MCF 10A (cell line): ENCODE measurements at places on chromosomes 5 and 9. TPM values are rescaled to one million over a fixed set of nuclear protein-coding genes. Genes with fewer than 3 reads are reported as not detected.
A peak's percentile ranks its signal among the peaks of the same experiment; 100 is the strongest.

DNA sequence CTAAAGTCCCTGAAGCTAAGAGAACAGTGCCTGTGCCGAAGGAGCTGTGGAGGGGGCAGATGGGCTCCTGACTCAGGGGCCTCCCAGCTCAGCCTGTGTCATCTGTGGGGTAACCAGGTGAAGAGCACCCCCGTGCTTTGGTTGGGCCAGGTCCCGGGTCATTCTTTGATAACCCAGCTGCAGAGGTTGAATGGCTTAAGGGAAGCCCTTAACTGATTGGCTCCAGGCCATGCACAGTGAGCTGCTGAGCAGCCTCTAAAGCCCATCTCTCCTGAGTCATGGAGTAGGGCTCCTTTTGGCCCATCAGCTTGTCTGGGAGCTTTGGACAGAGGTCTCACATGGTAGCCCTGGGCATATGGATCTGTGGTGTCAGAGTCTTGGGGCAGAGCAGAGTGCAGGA, 28.7 kb downstream of the COL27A1 start:
- H3K4me3 ChIP-seq: no peak overlapping the region
- peaks cover 12% of the 10 kb centered on the region for H3K27me3 ChIP-seq
- H3K36me3 ChIP-seq: no peaks in the 10 kb centered on the region
- H3K27ac ChIP-seq: no peak overlapping the region

DNA sequence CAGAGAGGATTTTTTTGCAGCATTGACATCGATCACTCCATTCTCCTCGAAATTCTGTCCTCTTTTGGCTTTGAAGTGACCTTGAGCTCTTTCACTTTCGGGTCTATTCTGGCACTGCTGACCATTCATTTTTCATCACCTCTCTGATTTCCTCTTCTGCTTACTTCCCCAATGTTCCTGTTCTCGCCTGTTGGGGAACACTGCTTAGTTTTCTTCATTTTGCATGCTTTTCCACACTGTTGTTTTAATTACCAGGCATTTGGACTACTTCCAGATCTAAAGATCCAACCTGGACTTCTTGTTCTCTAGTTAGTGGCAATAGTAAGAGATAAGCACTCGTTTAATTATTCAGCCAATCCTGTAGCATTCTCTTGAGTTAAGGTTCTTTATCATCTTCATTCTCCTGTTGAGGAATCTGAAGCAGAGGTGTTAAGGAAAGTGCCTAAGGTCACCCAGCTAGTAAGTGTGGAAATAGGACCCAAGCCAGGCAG, 53.4 kb downstream of the MAN2A1 start:
- peaks cover 33% of the 10 kb centered on the region for H3K4me1 ChIP-seq
- peaks cover 5% of the 10 kb centered on the region for H3K36me3 ChIP-seq
- H3K27me3 ChIP-seq: no peaks in the 10 kb centered on the region

GRCh38 chr5:2700876-2701275, 50.6 kb downstream of the IRX2 start:
- peaks cover 14% of the 10 kb centered on the region for H3K4me1 ChIP-seq
- H3K27me3 ChIP-seq: no peaks in the 10 kb centered on the region
- peak overlapping the region; percentile 21 for H3K27ac ChIP-seq
- H3K36me3 ChIP-seq: peaks cover 5% of the 10 kb centered on the region
- DNase-seq: no peak

DNA sequence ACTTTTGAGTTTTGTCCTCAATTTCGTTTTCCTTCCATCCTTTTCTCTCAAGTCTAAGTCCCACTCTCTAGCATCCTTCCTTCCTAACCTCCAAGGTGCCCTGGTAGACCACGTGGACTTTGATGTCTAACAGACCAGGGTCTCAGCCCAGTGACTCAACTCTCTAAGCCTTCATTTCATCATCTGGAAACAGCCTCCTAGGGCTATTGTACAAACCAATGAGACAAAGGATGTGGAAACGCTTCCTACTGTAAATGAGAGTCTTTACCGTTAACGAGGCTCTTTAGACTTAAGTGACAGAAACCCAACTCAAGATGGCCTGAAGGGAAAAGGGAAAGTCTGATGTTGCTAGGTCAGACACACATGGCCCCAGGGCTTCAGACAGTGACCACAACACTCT, 49.2 kb upstream of the CPLX2 start:
- peaks cover 11% of the 10 kb centered on the region for H3K4me1 ChIP-seq
- H3K27me3 ChIP-seq: no peaks in the 10 kb centered on the region
- DNase-seq: peak; percentile 78
- H3K27ac ChIP-seq: no peak overlapping the region
- no peaks in the 10 kb centered on the region for H3K36me3 ChIP-seq
- H3K4me3 ChIP-seq: peak overlapping the region; percentile 4

GRCh38 chr5:140214831-140215230, 39.8 kb downstream of the CYSTM1 start:
- no peak overlapping the region for H3K4me3 ChIP-seq
- H3K27me3 ChIP-seq: no peaks in the 10 kb centered on the region
- no peak overlapping the region for H3K27ac ChIP-seq
- peak; percentile 89 for DNase-seq
- peaks cover 17% of the 10 kb centered on the region for H3K4me1 ChIP-seq

GRCh38 chr5:76332611-76333205, 70.4 kb upstream of the IQGAP2 start:
- H3K4me1 ChIP-seq: no peaks in the 10 kb centered on the region
- H3K4me3 ChIP-seq: no peak overlapping the region
- H3K36me3 ChIP-seq: no peaks in the 10 kb centered on the region

DNA sequence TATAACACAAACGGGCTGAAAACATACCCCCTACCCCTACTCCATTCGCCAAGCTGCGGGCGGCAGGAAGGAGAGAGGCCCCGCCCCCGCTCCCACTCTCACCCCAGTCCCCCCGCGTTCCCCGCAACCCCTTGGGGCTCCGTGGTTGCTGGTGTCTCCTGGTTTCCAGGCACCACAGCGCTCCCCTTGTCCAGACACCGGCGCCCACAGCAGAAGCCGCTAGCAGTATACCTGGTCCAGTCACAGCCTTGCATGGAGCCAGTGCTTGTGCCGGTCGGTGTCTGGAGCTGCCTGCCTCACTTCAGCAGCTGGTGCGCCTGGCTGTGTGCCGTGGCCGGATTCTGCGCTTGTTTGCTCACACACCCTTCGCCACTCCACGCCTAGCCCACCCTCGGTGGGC, 240.5 kb upstream of the DAB2 start:
- H3K36me3 ChIP-seq: no peaks in the 10 kb centered on the region
- no peak overlapping the region for H3K4me3 ChIP-seq
- H3K27ac ChIP-seq: no peak overlapping the region

- DNase-seq: no peak
- no peak overlapping the region for H3K4me3 ChIP-seq
- no peak overlapping the region for H3K27ac ChIP-seq
These were observed 456.7 kb downstream of the TLE4 start for GRCh38 chr9:80028501-80028900.

DNA sequence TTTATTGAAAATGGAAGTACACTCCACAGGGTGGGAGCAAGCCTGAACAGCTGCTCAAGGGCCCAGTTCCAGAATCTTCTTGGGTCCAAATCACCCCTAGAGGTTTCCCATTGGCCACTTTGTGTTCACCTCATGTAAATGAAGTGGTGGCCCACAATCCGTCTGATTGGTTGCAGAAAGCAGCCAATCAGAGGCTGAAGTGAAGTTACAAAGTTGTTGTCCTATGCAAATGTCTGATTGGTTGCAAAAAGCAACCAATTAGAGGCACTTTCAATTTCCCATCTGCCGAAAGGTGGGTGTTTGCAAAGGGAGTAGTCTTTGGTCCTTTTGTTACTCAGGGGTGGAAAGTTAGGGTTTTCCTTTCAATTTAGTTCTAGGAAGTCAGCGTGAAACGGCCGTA, 8.8 kb downstream of the TMEM171 start:
- H3K4me3 ChIP-seq: no peak overlapping the region
- H3K4me1 ChIP-seq: no peaks in the 10 kb centered on the region
- no peak for DNase-seq
- no peaks in the 10 kb centered on the region for H3K36me3 ChIP-seq
- H3K27me3 ChIP-seq: no peaks in the 10 kb centered on the region

DNA sequence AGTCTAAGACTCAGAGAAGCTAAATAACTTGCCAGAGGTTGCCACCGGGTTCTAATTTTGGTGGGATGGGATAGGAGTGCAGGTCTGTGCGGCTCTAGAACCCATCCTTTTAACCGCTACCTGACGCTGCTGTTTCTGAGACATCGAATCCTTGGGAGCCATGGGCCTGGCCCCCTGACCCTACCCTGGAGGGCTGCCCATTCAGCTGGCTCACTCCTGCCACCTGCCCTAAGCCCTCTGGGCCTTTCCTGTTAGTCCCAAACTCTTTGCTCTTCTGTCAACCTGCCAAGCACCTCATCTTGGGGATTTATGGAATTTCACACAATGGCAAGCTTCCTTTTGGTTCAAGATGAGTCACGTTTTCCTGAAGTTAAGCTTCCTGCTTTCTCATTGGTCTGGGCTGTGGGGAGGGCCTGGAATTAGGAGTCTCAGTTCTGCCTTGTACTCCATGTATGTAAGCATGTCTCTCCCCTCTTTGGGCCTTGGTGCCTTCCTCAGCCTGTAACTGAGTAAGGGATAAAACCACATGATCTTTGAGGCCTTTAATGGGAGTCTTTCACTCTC, 26.6 kb downstream of the ENHO start:
- no peak overlapping the region for H3K4me3 ChIP-seq
- peaks cover 7% of the 10 kb centered on the region for H3K4me1 ChIP-seq
- H3K27ac ChIP-seq: no peak overlapping the region
- no peaks in the 10 kb centered on the region for H3K36me3 ChIP-seq

DNA sequence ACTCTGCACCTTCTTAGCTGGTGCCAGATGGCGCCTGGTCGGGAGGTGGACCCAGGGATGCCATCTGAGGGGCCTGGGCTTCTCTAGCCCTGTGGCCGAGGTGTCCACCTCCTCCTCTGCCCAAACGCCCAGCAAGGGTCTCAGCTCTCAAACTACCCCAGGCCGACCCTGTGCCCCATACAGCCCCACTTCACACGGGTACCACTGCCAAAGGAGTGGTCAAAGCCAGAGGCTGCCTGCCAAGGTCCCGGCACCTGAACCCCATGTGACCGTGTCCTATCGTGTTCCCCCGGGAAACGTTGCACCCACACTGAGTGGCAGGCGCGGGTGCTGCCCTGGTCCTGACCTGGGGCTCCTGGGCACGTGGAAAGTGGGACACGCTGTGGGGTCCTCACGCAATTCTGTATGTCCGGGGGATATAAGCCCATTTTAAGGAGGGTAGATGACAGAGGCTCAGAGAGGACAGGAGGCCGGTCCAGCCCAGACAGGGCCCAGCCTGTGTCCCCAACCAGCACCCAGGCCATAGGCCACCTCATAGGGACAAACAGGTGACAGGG, 1.9 kb downstream of the ENTPD8 start:
- H3K27me3 ChIP-seq: no peaks in the 10 kb centered on the region
- no peak for DNase-seq
- H3K4me3 ChIP-seq: peak overlapping the region; percentile 28
- peaks cover 8% of the 10 kb centered on the region for H3K36me3 ChIP-seq
- no peaks in the 10 kb centered on the region for H3K4me1 ChIP-seq

- no peak overlapping the region for H3K4me3 ChIP-seq
- no peaks in the 10 kb centered on the region for H3K36me3 ChIP-seq
- no peak for DNase-seq
- no peak overlapping the region for H3K27ac ChIP-seq
- peaks cover 25% of the 10 kb centered on the region for H3K4me1 ChIP-seq
These were observed 663.8 kb upstream of the KLF4 start for GRCh38 chr9:108153416-108153815.

- no peak overlapping the region for H3K27ac ChIP-seq
- peaks cover 14% of the 10 kb centered on the region for H3K4me1 ChIP-seq
- H3K36me3 ChIP-seq: no peaks in the 10 kb centered on the region
- no peaks in the 10 kb centered on the region for H3K27me3 ChIP-seq
These were observed 4.8 kb upstream of the SLC2A8 start for GRCh38 chr9:127392166-127392565.

DNA sequence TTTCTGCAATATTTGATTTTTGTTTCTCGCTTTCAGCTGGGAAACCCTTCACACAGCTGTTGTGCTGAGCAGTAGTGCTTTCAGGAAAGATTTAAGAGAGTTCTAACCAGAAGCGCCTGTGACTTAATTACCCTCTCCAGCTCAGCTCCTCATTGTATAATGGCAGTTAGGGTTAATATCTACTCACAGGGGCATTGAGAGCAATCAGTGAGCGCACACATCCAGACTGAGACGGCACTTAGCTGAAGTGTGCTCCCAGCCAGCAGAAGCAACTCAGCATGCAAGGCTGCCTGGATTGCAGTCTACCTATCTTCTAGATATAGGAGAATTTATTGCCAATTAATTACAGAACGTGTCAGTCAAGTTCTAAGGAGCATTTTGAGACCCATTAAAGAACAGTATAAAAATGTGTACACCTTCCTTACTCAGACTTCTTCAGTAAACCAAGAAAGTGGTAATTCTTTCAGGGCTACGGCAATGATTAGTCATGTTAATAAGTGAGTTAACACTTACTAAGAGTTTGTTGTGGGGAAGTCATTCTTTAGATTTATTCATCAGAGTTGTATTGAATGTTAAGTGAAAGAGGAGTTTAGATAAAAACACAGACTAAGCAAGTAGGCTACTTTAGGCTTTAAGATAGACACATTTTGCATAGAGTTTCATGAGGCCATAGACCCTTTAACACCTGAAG, 111.7 kb upstream of the PCAT7 start:
- peaks cover 43% of the 10 kb centered on the region for H3K36me3 ChIP-seq
- H3K4me1 ChIP-seq: no peaks in the 10 kb centered on the region
- no peaks in the 10 kb centered on the region for H3K27me3 ChIP-seq

Gene DRD1
- total RNA-seq: not detected in 2 replicates

Gene ORM2
- total RNA-seq: not detected in 2 replicates

Gene SCAI
- total RNA-seq: 3.7 and 5.4 TPM in 2 replicates

Gene DIRAS2
- not detected in 2 replicates for total RNA-seq

Gene FRMD3
- 0.17 and 0.28 TPM in 2 replicates for total RNA-seq

Gene PCDHA6
- total RNA-seq: 1.0 and 1.5 TPM in 2 replicates
